Natural killer cell treated with Interleukin-12 subunit alpha and Interleukin-12 subunit beta and Interleukin-15 and Interleukin-18, amount 100 ng/mL, for 72 hours (primary cell): ENCODE measurements at places on chromosomes 2 and 18.

DNA sequence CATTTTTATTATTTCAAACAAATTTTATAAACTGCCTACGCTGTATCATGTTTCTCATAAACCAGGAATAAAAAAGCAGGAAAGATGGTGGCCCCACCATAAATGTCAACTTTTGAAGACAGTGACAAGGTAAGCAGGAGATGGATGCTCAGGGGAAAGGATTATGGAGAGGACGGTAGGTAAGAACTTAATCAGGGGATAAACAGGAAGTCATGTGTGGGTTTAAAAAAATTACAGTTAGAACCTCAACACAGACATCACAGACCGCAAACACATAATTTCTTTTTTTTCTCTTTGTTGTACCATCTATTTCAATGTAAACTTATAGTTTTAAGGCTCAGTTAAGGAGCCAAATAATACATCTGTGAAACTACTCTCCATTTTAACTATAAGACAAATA is 575.2 kb upstream of the SLC8A1 start:
- H3K27me3 ChIP-seq, result no peaks in the 10 kb centered on the region
- no peak overlapping the region for H3K27ac ChIP-seq
- no peaks in the 10 kb centered on the region for H3K36me3 ChIP-seq
- no peak overlapping the region for H3K4me3 ChIP-seq
- no peak for DNase-seq

GRCh38 chr2:196520605-196521004 is 118.9 kb upstream of the CCDC150 start:
- peaks cover 3% of the 10 kb centered on the region for H3K27me3 ChIP-seq
- DNase-seq, result no peak
- no peaks in the 10 kb centered on the region for H3K4me1 ChIP-seq
- H3K4me3 ChIP-seq, result no peak overlapping the region

- H3K4me3 ChIP-seq, result no peak overlapping the region
- no peaks in the 10 kb centered on the region for H3K4me1 ChIP-seq
- peaks cover 60% of the 10 kb centered on the region for H3K27me3 ChIP-seq
These were observed 67.1 kb downstream of the ANTXR1 start for GRCh38 chr2:69080071-69080470.

- no peak overlapping the region for H3K27ac ChIP-seq
- no peak overlapping the region for H3K4me3 ChIP-seq
- peaks cover 13% of the 10 kb centered on the region for H3K27me3 ChIP-seq
- DNase-seq, result no peak
- H3K4me1 ChIP-seq, result no peaks in the 10 kb centered on the region
These were observed 6.3 kb downstream of the COBLL1 start for GRCh38 chr2:164835302-164835701.

DNA sequence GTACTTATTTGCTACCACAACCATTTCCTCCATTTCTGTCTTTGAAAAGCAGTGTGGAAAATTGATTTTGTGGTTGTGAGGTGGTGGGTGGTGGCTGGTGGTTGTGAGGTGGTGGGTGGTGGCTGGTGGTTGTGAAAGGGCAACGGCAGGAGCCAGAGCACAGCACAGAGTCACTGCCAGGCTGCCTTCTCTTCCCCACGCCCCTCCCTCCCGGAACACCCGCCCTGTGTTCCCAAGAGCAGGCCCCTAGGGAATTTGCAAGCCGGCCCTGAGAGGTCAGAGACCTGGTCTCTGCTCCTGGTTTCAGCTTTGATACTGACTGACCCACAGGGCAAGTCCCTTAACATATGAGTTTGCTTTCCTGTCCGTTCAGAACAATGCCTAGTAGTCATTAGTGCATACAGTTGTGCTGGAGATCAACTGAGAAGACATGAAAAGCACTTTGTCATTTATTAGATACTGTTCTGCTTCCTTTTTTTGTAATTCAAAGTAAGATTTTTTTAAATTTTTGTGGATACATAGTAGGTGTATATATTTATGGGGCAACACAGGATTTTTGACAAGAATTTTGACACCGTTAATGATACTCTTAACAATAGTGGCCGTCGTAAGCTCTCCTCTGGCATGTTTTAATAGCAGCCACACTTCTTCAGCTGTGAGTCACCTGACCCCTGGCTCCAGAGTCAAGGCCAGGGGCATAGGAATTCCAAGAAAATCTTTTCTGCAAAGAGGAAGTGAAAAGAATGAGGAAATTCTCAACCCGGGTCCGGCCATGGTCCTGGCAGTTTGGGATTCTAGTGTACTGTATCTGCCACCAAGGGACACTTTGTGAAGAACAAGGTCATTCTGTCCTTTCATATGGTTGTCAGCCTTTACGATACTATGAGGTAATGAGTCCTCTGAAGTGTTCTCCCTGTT is 53.2 kb downstream of the ITGA6 start:
- no peak overlapping the region for H3K27ac ChIP-seq
- H3K36me3 ChIP-seq, result no peaks in the 10 kb centered on the region
- no peak for DNase-seq
- H3K4me3 ChIP-seq, result no peak overlapping the region
- peaks cover 8% of the 10 kb centered on the region for H3K4me1 ChIP-seq
- H3K27me3 ChIP-seq, result no peaks in the 10 kb centered on the region

GRCh38 chr2:30239986-30240752 is 8.8 kb downstream of the LBH start:
- no peaks in the 10 kb centered on the region for H3K27me3 ChIP-seq
- peak overlapping the region; percentile 52 for H3K4me3 ChIP-seq
- peak overlapping the region; percentile 100 for H3K27ac ChIP-seq
- H3K4me1 ChIP-seq, result peaks cover 66% of the 10 kb centered on the region
- H3K36me3 ChIP-seq, result peaks cover 23% of the 10 kb centered on the region

DNA sequence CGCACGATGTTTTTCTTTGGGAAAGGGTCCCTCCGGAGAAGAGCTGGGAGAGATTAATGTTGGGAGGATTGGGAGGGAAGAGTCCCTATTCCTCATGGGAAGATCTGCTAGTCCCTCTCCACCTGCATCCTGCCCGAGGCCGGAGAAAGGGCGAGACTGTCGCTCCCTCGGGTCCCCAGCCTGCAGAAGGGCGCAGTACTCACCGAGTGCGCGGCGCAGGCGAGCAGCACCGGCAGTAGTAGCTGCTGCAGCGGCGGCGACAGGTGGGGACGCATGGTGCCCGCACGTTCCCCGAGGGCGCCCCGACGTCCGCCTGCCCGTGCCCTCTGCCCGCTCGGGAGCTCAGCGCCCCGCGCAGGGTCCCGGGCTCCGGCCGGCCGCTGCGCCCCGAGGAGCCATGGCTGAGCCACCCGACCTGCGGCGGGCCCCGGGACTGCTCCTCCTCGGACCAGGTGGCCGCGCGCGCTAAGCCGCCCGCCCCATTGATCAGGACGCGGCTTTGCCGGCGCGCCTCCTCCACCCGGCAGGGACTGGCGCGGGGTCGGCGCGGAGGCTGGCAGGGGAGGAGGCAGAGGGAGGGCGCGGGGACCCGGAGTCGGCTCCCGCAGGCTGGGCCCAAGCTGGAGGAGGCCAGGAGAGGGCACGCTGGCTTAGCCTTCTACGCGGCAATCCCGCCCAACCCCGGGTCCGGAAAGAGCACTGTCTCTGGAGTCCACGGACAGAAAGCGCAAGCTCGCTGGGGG is at the start of gene SCTR:
TSS of gene SCTR (minus strand) at position 532 of the 743 bp plus-strand sequence. CDS start at position 275, 257 bp downstream.
- no peak within 1 kb of the TSS for H3K27ac ChIP-seq
- DNase-seq, result no peak
- no peak within 1 kb of the TSS for H3K4me3 ChIP-seq
- peaks cover 60% of the 10 kb centered on the region for H3K27me3 ChIP-seq
